ENCODE measurements at places on chromosomes 6 and 20.

- DNase-seq, result no peak
These were observed 107.4 kb downstream of the TRIM27 start for GRCh38 chr6:28816339-28816908.

- no peak for DNase-seq
These were observed 66.2 kb upstream of the MTHFD1L start for GRCh38 chr6:150799276-150799805.

DNA sequence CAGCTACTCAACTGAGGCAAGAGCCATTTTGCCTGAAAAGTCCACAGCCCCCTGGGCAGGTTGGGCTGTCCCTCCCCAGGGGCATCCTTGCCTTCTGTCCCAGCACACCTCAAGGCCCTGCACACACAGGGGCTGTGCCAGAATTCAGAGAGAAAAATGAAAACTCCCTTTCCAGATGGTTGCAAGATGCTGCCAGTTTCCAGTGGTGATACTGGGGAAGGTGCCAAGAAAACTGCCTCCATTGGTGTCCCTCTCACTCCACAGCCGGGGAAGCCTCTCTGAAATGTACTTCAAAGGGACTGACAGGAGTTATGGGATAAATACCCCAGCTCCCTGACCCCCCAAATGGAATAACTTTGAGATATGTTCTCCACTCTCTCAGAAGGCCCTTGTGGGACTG lies 154.2 kb upstream of the MAFB start:
- DNase-seq, result no peak

- DNase-seq, result peak; percentile 51
These were observed 4.9 kb downstream of the VSTM2L start for GRCh38 chr20:37907677-37908401.

DNA sequence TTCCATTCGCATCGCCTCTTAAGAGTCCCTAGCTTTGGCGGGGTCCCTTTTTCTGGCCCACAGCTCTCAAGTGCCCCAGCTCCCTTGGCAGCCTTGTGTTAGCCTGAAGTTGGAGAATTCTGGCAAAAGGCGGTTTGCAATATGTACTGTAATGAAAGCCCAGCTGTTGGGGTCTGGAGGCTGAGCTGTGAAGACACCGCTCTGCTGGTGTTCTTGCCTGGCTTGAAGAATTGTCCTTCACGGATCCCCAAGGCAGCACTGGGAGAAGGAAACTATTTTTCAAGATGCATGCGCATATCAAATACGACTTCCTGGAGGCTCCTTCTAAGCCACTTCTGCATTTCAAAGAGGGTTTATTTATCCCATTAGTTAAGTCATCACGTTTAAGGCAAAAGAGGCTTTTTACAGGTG lies 21.4 kb upstream of the CITED2 start:
- DNase-seq, result no peak

DNA sequence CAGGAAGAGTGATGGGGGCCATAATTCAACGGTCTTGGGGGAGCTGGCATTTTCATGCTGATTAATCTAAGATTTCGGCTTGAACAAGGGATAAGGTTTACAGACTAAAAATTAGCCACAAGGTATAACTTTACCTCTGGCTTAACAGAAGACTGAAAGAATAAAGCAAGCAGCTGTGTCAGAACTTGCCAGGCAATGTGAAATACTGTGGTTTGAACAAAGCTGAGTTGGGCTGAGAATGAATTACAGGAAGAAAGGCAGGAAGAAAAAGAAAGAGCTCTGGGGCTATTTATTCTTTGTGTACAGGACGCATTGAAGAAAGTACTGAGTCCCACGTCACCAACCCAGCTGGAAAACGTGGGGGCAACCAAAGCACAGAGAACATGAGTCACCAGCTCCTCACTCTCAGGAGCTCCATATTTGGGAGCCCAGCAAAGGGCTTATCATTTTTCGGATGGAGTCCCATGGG lies 121.5 kb upstream of the NEDD9 start:
- peak; percentile 72 for DNase-seq

DNA sequence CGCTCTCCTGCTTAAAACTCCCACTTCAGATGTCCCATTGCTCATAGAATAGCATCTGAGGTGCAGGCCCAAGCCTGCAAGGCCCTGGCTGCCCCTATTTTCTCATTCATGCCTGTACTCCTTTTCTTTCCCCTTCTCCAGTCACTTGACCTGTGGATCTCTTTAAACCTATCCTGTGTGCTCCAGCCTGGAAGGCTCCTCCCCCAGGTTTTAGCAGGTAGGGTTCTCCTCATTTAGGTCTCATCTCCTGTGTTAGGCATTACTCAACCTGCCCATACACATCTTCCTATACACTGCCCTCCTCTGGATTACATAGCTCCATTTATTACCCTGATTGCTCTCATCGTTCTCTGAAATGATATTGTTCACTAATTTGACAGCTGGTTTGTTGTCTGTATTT lies 185.3 kb downstream of the BACH2 start:
- DNase-seq, result no peak

DNA sequence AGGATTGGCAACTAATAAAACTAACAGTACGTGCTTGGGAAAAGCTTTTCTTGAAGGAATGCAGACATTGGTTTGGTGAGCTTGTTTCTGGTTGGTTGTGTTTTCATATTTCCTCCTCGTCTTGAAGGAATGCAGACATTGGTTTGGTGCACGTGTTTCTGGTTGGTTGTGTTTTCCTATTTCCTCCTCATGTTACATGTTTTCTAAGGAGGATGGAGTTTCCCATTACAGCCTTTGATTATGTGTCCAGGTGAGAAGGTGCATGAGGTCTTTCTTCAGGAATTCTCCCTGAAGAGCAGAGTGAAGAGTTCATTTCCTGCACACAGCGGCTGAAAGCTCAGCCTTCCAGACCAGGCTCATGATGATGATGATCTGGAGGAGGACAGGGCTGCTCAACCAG lies 190.6 kb downstream of the SMOC2 start:
- no peak for DNase-seq

GRCh38 chr6:136306466-136306865 lies 16.8 kb upstream of the BCLAF1 start:
- DNase-seq, result no peak

DNA sequence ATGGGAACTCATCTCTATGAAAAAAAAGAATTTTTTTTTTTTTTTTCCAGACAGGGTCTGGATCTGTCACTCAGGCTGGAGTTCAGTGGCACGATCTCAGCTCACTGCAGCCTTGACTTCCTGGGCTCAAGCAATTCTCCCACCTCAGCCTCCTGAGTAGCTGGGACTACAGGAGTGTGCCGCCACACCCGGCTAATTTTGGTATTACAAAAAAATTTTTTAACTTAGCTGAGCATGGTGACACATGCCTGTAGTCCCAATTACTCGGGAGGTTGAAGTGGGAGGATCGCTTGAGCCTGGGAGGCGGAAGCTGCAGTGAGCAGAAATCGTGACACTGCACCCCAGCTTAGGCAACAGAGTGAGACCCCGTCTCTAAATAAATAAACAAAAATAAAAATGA lies 7.5 kb downstream of the DEF6 start:
- no peak for DNase-seq

- no peak for DNase-seq
These were observed 21.0 kb downstream of the PLAGL2 start for GRCh38 chr20:32186506-32186905.

DNA sequence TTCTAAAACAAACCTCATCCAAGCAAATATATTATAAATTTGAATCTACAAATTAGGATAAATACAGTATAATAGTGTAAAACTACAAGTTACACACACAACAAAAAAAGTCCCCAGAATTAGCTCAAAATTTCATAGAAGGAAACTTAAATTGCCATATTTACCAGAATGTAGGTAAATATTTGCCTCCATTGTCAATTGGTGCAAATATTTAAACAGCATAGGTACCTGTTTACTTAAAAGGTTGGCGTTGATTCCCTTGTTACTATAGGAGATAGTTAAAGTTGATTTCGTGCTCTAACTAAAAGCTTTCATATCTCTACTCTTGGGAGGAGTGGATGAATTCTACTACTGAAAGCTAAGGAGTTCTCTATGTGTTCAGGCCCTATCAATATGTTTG lies 111.6 kb upstream of the TENT5A start:
- no peak for DNase-seq

GRCh38 chr20:10504994-10505730 lies 70.1 kb downstream of the SLX4IP start:
- DNase-seq, result peak; percentile 69

GRCh38 chr6:111361648-111362047 lies 121.4 kb downstream of the REV3L start:
- no peak for DNase-seq

- no peak for DNase-seq
These were observed 8.4 kb downstream of the BTBD9 start for GRCh38 chr6:38631186-38631783.

- no peak for DNase-seq
These were observed 57.2 kb upstream of the ARHGAP18 start for GRCh38 chr6:129766959-129767728.
